ENCODE measurements at places on chromosomes 1 and 21.

DNA sequence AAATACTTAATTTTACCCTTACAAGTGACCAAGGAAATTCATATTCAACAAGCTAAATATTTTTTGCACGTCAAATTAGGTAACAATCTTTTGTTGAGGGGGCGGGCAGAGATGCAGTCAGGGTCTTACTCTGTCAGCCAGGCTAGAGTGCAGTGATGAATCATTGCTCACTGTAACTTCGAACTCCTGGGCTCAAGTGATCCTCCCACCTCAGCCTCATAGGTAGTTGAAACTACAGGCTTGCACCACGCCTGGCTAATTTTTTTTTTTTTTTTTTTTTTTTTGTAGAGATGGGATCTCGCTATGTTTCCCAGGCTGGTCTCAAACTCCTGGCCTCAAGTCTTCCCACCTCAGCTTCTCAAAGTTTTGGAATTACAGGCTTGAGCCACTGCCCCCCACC, 26.5 kb downstream of the PHTF1 start:
- DNase-seq = no peak

- DNase-seq = no peak
Measured at GRCh38 chr1:102500758-102501157, 504.0 kb upstream of the OLFM3 start.

- peak; percentile 69 for DNase-seq
Measured at GRCh38 chr1:153957744-153958110, 685 bp downstream of the CRTC2 start.

- DNase-seq = no peak
Measured at GRCh38 chr1:206041640-206042039, 11.3 kb upstream of the RHEX start.

DNA sequence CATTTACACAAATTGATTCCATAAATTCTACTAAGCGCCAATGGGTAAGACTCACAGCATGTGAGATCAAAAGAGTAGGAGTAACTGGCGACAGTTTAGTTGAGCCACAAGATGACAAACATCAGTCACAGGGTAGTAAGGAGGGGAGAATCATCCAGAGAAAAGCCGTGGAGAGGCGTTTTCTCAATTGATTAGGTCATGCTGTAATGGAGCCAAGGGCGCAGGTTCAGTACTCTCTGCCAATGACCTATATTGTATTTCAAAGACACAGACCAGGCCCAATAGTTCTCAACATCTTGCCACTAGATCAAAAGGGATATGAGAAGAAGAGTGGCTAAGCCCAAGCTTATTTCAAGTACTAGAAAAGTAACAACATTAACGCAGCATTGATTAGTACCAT, 467.5 kb downstream of the SMYD3 start:
- no peak for DNase-seq

DNA sequence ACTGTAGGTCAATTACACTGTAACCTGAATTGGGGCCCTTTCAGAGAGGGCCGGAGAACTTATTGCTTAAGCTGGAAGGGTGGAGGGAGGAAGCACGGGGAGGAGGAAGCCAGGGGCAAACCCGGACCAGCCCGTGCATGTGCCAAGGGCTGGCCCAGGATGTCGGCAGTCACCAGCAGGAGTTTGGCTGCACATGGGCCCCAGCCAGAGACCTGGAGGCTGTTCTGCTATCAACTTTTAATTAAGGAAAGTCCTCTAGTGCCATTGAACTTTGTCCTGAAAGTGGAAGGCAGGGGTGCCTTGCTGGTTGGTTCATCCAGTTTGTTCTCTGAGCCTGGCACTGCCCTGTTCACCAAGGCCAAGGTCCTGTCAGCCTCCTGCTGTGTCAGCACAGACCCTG, 200.8 kb upstream of the VAMP3 start:
- no peak for DNase-seq

GRCh38 chr1:94783342-94784189, 36.6 kb upstream of the SLC44A3 start:
- DNase-seq = no peak

DNA sequence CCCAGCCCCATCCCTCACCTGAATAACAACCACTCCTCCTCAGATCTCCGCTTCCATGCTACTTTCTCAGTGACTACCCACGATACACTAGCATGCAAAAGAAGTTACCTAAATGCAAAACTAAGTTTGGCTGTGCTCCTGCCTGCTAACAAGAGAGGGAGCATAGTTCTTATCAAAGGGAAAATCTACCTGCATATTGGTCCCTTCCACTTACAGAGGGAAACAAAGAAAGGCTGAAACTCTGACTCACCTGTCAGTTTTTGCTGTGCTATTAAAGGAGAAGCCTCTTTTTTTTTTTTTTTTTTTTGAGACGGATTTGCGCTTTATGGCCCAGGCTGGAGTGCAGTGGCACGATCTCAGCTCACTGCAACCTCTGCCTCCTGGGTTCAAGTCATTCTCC, 43.8 kb upstream of the RAVER2 start:
- DNase-seq = no peak

DNA sequence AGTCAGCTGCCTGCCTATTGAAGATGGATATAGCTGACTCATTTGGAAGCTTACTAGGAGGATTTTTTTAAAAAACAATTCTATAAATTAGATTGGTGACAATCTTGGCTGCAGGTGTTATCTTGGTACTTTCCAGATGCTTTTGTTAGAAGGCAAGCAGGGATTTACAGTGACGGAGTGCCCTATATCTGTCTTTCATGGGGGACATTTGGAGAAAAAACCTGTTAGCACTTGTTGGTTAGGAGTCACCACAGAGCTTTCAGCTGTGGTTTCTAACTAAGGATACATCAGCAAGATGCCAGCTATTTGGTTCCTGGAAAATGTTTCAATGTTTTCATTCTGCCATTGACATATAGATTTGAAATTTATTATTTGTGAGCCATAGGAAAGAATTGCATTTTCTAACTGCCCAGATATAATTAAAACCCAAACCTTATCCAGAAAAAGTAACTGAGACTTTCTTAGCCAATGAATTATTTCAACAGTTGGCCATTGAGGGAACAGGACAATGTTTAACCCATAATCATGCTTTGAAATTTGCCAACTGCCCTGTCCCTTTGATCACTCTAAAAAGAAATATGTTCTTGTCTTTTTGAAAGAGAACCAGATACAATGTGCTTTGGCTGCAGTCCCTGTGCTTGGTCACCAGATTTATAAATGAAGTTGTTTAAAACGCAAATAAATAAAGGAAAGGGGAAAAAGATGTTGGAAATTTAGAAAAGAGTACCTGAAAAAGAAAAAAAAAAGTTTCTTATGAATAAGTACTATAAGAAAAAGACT, 761.0 kb upstream of the CXADR start:
- no peak for DNase-seq

DNA sequence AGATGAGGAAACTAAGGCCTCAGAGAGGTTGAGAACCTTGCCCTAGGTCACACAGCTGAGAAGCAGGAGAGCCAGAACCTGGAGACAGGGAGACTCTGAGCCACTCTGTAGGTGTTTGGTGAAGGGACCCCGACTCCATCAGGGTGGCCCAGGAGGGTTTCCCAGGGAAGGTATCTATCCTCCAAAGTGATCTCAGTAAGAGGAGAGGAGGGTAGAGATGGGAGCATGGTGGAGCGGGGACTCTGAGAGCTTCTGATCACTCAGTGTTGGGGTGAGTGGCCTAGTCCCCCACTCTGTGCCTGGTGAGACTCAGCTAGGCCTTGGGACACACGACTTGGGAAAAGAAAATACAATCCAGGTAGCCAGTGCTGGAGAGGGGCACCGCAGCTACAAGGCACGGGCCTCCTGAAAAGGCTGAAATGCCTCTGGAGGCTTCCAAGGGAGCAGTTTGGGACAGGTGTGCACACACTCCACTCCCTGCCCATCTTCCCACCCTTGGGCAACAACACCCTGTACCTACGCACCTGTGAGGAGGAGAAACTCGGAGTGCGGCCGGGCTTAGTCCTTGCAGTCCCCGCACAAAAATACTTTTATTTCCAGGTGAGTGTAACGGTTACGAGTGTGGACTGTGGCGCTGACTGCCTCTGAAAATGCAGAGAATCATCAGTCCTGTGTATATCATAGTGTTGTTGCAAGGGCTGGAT, 80.8 kb downstream of the CAMK2N1 start:
- DNase-seq = no peak

- DNase-seq = no peak
Measured at GRCh38 chr1:8541961-8542521, 224.1 kb downstream of the SLC45A1 start.

GRCh38 chr1:73359001-73359400, 839.0 kb downstream of the LRRIQ3 start:
- DNase-seq = no peak

DNA sequence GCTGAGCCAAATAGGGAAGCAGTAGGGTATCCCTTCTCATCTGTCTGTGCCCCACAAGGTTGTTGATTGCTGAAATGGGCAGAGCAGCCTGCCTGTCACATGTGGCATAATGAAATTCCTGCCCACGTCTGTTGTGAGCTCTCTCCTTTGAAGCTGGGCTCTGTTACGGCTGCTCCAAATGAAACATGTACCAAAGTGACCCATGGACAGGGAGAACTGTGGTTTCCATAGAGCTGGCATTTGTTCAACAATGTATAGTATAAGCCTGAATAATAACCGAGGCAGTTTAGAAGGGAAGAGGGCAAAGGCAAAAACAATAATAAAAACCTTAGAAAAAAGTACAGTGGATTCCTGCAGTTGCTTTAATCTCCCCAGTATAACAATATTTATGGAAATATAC, 149.7 kb downstream of the LYPLAL1 start:
- DNase-seq = no peak

GRCh38 chr1:223483511-223483910, 90.3 kb downstream of the CCDC185 start:
- DNase-seq = no peak

DNA sequence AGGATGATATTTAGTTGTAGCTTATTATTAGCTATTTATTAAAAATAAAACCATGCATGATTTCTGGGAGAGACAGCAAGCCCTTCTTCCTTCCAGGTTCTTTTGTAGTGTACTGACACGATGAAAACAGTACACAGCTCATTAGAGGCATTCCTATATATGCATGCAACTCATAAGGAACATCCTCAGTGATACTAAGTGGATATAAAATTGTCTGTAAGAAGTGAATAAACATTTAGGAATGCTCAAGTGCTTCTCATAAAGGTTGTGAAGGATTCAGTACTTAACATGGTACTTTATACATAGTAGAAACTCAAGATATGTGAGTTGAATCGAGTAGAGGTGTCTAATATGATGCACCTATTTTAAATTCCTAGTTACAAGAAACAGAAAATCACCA, 287.7 kb downstream of the SDCCAG8 start:
- no peak for DNase-seq

GRCh38 chr21:14271641-14272040, 55.7 kb downstream of the RBM11 start:
- no peak for DNase-seq

DNA sequence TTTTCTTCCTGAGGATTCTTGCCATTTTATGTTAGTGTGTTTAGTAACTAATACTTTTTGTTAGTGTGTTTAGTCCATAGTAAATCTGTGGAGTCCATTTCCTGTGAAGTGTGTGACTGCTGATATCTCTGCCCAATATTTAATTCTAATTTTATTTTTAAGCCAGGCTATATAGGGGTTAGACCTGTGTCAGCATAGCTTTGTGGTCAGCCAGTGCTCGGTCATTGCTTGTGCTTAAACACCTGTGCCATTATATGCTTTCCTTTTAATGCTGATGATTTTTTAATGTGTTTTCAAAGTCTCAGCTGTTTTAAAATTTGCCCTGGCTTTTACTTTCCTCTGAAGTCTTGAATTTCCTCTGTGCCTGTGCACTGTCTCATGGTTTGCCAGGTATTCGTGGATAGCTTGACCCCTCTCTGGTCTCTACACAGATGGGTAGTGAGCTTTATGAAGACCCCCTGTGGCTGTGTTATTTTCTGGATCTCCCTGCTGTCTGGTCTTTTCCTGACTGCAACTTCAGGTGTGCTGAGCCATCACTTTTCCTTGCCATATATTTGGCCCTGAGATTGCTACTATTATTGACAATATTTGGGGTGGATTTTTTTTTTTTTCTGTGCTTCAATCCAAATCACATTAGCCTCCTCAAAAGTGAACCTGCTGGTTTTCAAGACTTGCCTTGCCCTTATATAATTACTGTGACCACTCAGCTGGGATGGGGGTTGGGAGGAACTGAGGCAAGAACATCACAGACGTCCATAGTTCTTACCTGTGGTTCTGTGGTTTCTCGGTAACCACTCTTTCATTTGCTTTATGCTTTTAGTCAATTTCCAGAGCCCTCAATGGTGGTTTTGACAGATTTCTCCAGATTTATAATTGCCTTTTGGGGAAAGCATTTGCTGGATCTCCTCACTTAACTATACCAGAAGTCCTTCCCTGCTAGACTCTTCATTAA, 59.6 kb downstream of the RPS6KC1 start:
- DNase-seq = no peak

DNA sequence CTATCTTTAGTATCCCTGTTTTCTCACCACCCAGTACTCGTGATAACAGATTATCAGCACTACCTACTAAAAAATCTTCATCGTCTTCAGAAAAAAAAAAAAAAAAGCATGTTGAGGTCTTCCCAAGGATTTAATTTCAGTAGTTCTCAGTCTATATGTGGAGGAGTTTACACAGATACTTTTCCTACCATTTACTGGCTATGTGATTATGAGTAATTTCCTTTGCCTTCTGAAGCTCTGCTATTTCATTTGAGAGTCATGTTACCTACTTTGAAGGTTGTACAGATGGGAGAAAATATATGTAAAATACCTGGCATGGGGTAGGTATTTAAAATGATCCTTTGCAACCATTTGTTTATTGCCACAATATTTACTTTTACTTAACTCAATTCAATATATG, 399.7 kb downstream of the NEGR1 start:
- no peak for DNase-seq

- DNase-seq = no peak
Measured at GRCh38 chr1:156948708-156949107, 28.3 kb downstream of the LRRC71 start.

GRCh38 chr1:31985430-31985829, 28.2 kb upstream of the KHDRBS1 start:
- peak; percentile 64 for DNase-seq

GRCh38 chr1:29519108-29519787, 282.9 kb downstream of the PTPRU start:
- DNase-seq = no peak

DNA sequence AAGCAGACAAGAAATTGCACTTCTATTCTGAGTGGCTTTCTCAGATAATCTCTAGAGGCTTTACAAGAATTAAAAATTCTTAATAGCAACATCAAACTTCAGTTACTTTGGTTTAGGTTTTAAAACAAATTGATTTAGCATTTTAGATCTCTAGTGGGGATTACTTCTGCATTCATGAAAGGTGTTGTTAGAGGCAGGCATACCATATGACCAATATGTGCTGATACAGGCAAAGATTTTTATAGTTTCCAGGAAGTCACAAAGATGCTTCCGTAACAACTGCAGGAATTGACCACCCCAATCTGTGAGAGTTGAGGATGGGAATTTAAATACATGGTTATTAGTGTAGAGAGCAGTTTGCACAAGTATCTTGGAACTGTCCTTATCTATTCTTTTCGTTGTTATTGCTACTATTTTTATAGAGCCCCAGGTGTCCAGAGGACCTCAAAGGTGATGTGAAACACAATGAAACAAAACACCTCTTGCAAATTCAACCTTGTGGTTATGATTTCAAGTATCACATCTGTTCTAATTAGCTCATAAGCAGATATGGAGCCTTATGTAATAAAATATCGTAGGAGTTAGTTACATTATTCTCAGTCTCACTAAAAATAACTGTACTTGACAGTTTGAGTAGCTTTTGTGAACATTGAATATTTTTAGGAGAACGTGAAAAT, 512.7 kb upstream of the ADGRL4 start:
- no peak for DNase-seq
